SK-N-SH (cell line): ENCODE measurements at places on chromosomes 2 and 18.

GRCh38 chr2:64115808-64116598 lies 28.2 kb downstream of the PELI1 start:
- H3K4me3 ChIP-seq = no peak overlapping the region
- peaks cover 39% of the 10 kb centered on the region for H3K4me1 ChIP-seq
- no peaks in the 10 kb centered on the region for H3K36me3 ChIP-seq
- no peak for DNase-seq
- no peaks in the 10 kb centered on the region for H3K27me3 ChIP-seq
- no peak overlapping the region; the same call in 1 of the 2 replicates for H3K27ac ChIP-seq

DNA sequence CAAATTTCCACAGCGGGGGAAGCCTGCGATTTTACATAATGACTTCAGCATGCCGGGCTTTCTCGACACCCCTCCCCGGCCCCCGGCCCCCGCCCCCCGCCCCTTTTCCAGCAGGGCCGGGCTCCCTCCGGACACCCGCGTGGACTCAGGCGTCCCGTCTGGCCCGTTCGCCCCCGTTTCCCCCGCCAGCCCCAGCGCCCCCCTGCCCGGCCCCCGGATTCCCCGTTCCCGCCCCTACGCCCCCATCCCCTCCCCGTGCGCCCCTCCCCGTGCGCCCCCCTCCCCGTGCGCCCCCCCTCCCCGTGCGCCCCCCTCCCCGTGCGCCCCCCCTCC lies 456 bp upstream of the NFATC1 start:
- H3K4me3 ChIP-seq = no peak overlapping the region
- H3K4me1 ChIP-seq = no peaks in the 10 kb centered on the region; the same call in 1 of the 2 replicates
- DNase-seq = no peak
- no peaks in the 10 kb centered on the region for H3K36me3 ChIP-seq
- H3K27ac ChIP-seq = no peak overlapping the region
- peaks cover 75% of the 10 kb centered on the region for H3K27me3 ChIP-seq

DNA sequence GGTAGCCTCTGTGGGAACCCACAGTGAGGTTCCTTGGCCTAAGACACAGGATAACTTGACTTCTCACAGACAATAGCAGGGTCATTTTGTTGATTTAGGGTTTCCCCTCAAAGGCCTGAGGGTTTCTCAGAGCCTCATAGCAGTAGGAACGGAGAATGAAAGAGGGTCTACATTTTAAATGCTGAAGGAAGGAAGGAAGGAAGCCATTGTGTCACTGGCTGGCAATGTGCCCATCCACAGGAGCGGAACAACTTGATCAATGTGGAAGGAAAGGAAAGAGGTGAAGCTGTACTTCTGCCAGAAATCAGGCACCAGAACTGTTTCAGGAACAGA lies 5.1 kb downstream of the IL1B start:
- H3K27me3 ChIP-seq = no peaks in the 10 kb centered on the region
- no peak for DNase-seq
- no peaks in the 10 kb centered on the region; the same call in 1 of the 2 replicates for H3K4me1 ChIP-seq
- H3K36me3 ChIP-seq = no peaks in the 10 kb centered on the region

GRCh38 chr2:102172745-102173144 lies 14.1 kb upstream of the IL1RL2 start:
- peaks cover 10% of the 10 kb centered on the region for H3K36me3 ChIP-seq
- DNase-seq = no peak
- H3K4me1 ChIP-seq = no peaks in the 10 kb centered on the region
- H3K27ac ChIP-seq = no peak overlapping the region

- peaks cover 52% of the 10 kb centered on the region for H3K4me1 ChIP-seq
- peaks cover 23% of the 10 kb centered on the region for H3K36me3 ChIP-seq
- H3K4me3 ChIP-seq = no peak overlapping the region
- DNase-seq = no peak
These were observed 97.1 kb downstream of the ASAP2 start for GRCh38 chr2:9303528-9304225.

- no peak overlapping the region for H3K27ac ChIP-seq
- DNase-seq = no peak
- H3K4me1 ChIP-seq = no peaks in the 10 kb centered on the region
- no peaks in the 10 kb centered on the region for H3K36me3 ChIP-seq
- H3K4me3 ChIP-seq = no peak overlapping the region
These were observed 291.7 kb upstream of the CDH19 start for GRCh38 chr18:66895631-66896030.

DNA sequence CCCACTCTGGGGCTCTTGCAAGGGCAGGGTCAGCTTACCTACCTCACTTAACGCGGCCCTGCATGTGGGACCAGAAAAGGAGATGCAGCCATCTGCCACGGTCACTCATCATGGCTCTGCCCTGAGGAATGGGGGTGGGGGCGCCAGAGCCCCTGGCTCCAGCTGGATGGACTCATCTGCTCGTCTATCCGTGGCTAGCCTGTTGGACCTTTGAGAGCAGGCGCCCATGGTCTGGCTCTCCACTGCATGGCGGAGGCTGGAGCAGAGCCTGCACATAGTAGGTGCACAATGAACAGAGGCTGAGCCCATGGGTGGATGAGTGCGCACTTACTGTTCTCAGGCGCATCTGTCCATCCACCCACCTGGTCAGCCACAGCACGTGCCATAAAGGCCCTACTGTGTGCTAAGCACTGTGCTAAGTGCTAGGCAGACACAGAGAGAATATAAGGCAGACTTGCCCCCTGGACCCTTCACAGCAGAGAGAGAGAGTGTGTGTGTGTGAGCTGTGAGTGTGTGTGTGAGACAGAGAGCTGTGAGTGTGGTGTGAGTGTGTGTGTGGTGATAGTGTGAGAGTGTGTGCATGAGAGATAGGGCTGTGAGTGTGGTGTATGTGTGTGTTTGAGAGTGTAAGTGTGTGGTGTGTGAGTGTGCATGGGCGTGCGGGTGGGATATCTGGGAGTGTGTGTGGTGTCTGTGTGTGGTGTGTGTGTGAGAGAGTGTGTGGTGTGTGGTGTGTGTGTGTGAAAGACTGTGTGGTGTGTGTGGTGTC lies 151.3 kb downstream of the TFCP2L1 start:
- H3K36me3 ChIP-seq = no peaks in the 10 kb centered on the region
- DNase-seq = no peak
- H3K4me3 ChIP-seq = no peak overlapping the region

DNA sequence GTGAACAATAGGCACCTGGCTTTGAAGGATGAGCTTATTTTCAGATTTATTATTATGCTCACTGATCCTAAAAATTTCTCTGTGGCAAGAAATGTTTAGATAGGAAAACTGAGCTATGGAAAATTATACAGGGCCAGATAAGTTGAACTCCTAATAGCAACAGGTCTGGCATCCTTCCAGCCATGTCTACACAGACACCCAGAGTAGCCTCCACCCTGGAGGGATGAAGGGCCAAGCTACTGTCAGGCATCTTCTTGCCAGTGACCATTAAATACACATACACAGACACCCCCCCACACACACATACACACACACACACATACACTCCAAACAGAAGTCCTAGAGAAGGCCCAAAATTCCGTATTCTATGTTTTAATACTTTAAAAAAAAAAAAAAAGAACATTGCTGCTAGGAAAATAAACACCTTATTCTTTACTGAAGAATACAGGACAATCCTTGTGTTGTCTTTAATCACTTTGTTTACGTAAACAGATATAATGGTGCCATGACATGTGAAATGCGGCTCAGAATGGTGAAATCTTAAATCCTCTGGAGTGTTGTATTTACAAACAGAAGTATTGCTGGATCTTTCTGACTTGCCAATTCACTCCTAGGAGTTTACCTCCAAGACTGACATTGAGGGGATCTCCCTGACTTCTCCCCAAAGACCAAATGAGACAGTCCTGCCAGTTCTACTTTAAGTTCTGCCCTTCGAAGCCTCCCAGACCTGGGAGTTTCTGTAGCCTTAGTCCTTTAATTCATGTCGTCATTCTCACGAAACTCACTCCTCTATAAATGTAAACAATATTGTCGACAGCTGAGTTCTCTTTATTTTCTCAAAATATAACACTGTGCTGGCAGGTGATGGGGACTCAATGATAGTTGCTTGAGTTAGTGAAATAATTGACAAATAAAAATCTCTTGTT lies 163.1 kb downstream of the ANTXR1 start:
- H3K4me3 ChIP-seq = no peak overlapping the region
- peak; percentile 33 for DNase-seq
- no peaks in the 10 kb centered on the region for H3K27me3 ChIP-seq
- peaks cover 33% of the 10 kb centered on the region; the same call in 1 of the 2 replicates for H3K36me3 ChIP-seq
- peak overlapping the region; percentile 72 for H3K27ac ChIP-seq

DNA sequence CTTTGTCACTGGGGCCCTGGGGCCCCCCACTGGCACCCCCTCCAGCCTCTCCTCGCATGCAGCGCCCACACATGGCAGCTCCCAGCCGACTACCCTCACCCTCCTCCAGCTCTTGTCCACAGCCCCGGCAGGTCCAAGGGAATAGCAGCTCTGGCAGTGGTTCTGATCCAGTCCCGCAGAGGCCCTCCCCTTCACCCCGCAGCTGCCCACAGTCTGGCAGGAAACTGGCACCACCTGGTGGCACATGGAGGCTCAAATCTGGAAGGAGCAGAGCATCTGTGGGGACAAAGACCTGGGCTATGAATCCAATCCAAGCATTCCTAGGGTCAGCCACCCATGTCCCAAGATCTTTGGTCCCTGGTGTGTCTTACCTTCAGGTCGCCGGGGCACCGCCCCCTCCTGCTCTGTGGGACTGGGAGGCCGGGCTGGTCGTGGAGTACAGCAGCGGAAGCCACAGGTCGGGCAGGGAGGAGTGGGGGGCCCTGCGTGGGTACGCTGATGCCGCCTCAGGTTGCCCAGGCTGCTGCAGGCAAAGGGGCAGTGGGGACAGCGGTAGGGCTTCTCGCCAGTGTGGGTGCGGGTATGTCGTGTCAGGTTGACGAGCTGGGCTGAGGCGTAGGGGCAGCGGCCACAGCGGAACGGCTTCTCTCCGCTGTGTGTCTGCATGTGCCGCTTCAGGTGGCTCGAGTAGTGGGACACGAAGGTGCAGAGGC lies 2.3 kb downstream of the ZNF513 start:
- peaks cover 58% of the 10 kb centered on the region for H3K4me1 ChIP-seq
- peaks cover 48% of the 10 kb centered on the region for H3K36me3 ChIP-seq
- peak; percentile 55 for DNase-seq
- H3K27me3 ChIP-seq = no peaks in the 10 kb centered on the region

DNA sequence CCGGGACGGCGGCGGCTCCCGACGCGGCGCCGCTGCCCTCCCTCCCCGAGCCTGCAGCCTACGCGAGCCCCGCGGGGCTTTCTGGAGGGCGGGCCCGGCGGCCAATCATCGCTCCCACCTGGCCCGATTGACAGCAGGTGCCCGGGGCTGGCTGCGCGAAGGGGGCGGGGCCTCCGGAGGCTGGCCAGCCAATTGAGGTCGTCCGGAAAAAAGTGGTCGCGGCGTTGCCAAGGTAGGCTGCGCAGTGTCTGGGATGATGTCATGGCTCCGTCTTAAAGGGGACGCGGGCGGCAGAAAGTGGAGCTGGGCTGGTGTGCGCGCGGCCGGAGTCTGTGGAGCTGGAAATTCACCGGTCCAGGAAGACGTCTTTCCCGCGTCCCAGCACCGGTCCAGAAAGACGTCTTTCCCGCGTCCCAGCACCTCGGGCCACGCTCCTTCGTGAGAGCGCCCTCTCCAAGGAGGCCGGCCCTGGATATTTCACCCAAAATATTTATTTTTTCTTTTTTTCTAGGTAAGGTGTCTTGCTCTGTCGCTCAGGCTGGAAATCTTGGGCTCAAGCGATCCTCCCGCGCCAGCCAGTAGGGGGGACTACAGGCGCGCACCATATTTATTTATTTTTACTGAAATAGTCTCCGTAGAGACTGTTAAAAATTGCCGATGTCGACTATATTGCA lies at the start of gene ACTR1B:
Gene ACTR1B, minus strand, starts transcription at position 83 of the 674 bp plus-strand sequence. CDS start 154 bp downstream, outside the sequence.
- H3K27me3 ChIP-seq = no peaks in the 10 kb centered on the region
- H3K4me1 ChIP-seq = peaks cover 15% of the 10 kb centered on the region
- H3K27ac ChIP-seq = peak within 1 kb of the TSS; percentile 95
- peak within 1 kb of the TSS; percentile 89 for H3K4me3 ChIP-seq
- H3K36me3 ChIP-seq = no peaks in the 10 kb centered on the region
- DNase-seq = peak; percentile 97

DNA sequence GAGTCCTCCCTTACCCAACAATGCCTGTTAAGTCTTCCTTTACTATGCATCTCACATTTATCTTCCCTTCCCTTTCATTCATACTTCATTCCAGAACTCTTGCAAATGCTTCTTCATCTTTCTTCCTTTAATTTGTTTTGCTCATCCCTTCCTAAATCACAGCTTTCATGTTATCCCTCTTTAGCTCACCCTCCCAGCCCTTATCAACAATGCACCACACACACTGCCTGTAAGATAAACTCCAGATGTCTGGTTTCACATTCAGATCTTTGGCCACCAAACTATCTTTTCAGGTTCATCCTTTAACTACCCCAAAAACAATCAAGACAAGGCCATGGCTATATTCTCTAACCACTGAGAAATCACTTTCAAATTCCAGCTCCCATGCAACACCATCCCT lies 3.4 kb downstream of the CCDC93 start:
- H3K4me1 ChIP-seq = peaks cover 11% of the 10 kb centered on the region
- no peak for DNase-seq
- H3K27ac ChIP-seq = no peak overlapping the region
- peaks cover 11% of the 10 kb centered on the region for H3K36me3 ChIP-seq
- H3K27me3 ChIP-seq = no peaks in the 10 kb centered on the region

- no peak for DNase-seq
- H3K4me3 ChIP-seq = no peak overlapping the region
- 0 out of 2 replicates have a peak, but pooled peaks cover 2% of the 10 kb centered on the region for H3K4me1 ChIP-seq
- H3K27ac ChIP-seq = no peak overlapping the region
- no peaks in the 10 kb centered on the region for H3K27me3 ChIP-seq
- no peaks in the 10 kb centered on the region for H3K36me3 ChIP-seq
These were observed 59.0 kb upstream of the KLHL14 start for GRCh38 chr18:32831781-32832180.

DNA sequence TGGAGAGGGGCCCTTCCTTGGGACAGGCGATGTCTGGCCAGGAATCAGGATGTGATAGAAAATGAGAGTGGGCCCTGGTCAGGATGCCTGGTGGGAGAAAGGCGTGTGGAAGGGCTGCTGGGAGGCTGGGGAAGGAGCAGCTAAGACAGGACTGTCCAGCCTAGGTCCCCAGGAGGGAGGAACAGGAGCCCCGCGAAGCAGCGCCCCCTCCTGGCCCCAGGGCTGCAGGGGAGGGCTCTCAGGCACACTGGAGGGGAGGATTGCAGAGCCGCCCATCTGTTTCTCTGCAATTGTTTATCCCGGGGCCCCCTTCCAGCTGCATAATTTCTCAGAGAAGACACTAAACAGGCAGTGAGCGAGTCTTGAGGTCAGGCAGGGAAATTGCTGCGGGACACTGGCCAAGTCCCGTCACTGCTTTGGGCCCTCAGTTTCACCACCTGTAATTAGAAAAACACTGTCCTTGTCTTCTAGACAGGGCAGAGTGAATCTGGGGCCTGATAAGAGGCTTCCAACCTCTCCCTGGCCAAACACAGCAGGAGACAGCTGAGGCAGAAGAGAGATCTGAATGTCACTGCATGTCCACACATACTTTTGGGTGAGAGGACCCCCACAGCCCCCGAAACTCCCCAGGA lies 3.9 kb upstream of the NPPC start:
- no peaks in the 10 kb centered on the region for H3K36me3 ChIP-seq
- peaks cover 28% of the 10 kb centered on the region for H3K27me3 ChIP-seq
- no peak overlapping the region for H3K4me3 ChIP-seq
- H3K27ac ChIP-seq = no peak overlapping the region
- DNase-seq = peak; percentile 64
